ENCODE measurements at places on chromosomes 11 and 22.

DNA sequence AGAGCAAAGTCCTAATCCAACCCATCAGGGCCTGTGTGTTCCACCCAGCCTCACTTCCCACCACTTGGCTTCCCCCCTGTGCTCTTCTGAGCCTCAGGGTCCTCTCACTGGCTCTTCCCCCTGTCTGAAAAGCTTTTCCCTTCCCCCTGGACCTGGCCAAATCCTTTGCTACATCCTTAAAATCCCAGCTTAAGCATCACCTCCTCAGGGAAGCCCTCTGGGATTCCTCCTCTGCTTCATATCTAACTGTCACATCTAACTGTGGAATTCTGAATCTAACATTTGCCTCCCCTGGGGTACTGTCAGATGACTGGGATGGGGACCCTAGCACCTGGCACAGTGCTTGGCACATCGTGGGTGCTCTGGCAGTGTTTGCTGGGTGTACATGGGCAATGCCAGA, 985 bp downstream of the CACNA1I start:
- H3K4me3 ChIP-seq: no peak overlapping the region
- no peak for ATAC-seq
- no peak overlapping the region for H3K27ac ChIP-seq
- H3K36me3 ChIP-seq: no peaks in the 10 kb centered on the region
- H3K27me3 ChIP-seq: peaks cover 51% of the 10 kb centered on the region

DNA sequence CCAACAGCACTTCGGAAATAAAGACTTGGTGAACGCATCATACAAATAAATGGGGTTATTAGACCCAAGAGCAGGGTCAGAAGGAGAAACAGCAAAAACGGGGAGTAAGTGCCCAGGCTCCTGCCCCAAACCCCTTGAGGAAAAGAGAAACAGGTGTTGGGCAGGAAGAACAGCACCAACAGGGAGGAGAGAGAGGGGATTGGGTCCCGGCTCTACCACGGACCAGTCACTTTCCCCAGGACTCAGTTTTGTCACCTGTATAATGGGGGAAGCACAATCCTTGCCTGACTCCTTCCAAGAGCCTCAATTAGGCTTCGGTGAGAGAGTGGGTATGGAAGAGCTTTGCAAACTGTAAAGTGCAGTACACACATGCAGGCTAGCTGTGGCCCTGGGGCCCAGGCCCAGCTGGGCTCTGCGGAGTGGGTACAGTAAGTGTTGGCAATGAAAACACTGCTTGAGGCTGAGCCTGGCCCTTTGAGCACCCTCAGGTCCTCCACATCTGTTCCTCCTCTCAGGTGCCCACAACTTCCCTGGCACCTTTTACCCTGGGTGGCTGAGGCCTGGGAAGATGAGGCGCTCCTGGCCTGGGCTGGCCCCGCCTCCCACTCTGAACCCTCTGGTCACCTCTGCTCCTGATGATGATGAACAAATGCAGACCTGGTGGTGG, 8.9 kb downstream of the SLC29A2 start:
- no peak overlapping the region for H3K27ac ChIP-seq
- ATAC-seq: no peak
- H3K4me1 ChIP-seq: no peaks in the 10 kb centered on the region
- H3K36me3 ChIP-seq: no peaks in the 10 kb centered on the region
- no peak overlapping the region for H3K4me3 ChIP-seq
- no peaks in the 10 kb centered on the region for H3K27me3 ChIP-seq

- no peaks in the 10 kb centered on the region for H3K36me3 ChIP-seq
- H3K27ac ChIP-seq: no peak overlapping the region
- no peak overlapping the region for H3K4me3 ChIP-seq
- peaks cover 39% of the 10 kb centered on the region for H3K27me3 ChIP-seq
These were observed 2.0 kb upstream of the LAYN start for GRCh38 chr11:111538407-111539114.

DNA sequence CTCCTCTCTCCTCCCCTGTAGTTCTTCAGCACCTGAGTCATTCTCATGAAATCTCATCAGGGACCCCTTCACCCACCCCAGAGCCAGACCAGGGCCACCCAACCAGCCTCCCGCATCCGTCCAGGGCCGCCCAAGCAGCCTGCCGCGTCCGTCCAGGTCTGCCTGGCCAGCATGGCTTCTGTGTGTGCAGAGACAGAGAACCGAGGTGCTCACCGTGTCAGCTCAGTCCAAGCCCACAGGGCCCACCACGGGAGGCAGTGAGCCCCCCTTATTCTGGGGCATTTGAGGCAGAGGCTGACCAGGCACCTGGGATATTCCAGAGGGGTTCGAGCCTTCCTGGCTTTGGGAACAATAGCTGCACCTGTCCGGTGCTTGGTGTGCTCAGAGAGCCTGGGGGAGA, 1117.3 kb downstream of the BRD1 start:
- H3K4me3 ChIP-seq: no peak overlapping the region
- H3K36me3 ChIP-seq: no peaks in the 10 kb centered on the region
- no peak for ATAC-seq
- H3K27me3 ChIP-seq: peaks cover 19% of the 10 kb centered on the region
- H3K27ac ChIP-seq: no peak overlapping the region

DNA sequence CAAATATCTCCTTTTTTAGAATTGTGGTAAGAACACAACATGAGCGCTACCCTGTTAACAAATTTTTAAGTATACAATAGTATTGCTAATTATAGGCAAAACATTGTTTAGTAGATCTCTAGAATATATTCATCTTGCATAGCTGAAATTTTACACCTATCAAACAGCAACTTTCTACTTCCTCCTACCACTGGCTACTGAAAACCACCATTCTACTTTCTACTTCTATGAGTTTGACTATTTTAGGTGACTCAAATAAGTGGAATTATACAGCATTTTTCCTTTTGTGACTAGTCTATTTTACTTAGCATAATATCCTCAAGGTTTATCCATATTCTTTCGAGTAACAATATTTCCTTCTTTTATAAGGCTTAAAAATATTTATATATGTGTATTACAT, 128.4 kb downstream of the FAM76B start:
- H3K4me1 ChIP-seq: no peaks in the 10 kb centered on the region
- no peaks in the 10 kb centered on the region for H3K27me3 ChIP-seq
- H3K27ac ChIP-seq: no peak overlapping the region
- no peak for ATAC-seq
- no peaks in the 10 kb centered on the region for H3K36me3 ChIP-seq
- H3K4me3 ChIP-seq: no peak overlapping the region

- peaks cover 5% of the 10 kb centered on the region for H3K27me3 ChIP-seq
- H3K4me3 ChIP-seq: no peak overlapping the region
- H3K27ac ChIP-seq: no peak overlapping the region
- H3K36me3 ChIP-seq: no peaks in the 10 kb centered on the region
These were observed 10.3 kb upstream of the SPON1 start for GRCh38 chr11:13952221-13952620.

- no peak for ATAC-seq
- no peaks in the 10 kb centered on the region for H3K4me1 ChIP-seq
- H3K4me3 ChIP-seq: no peak overlapping the region
These were observed 88.5 kb downstream of the TENM4 start for GRCh38 chr11:79352349-79352703.

DNA sequence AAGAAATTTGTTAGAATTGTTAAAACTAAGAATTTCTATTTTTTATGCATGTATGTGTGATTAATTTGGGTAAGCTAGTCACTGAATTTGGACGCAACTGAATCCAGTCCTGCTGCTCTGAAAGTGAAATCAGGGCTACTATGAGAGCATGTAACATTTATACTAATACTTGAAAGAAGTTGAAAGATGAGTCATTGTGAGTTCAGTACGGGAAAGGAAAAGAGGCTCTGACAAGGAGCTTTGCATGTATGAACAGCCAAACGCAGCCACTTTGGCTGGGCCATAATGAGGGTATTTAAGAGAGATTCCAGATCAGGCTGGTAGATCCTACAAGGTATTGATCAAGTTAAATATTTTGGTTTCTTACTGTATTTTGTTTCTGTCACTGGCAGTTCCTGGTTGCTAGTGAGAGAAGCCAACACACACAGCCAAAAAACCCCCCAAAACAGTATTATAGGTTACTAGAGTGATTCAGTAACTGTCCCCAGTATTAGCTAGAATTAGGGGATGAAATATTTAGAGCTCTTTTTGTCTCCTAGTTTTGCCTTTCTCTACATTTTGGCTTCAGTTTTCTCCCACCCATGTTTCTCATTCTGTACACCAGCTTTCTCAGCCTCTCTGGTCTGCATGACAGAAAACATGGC, 14.1 kb downstream of the AASDHPPT start:
- H3K27ac ChIP-seq: no peak overlapping the region
- no peak overlapping the region for H3K4me3 ChIP-seq
- no peaks in the 10 kb centered on the region for H3K36me3 ChIP-seq
- no peaks in the 10 kb centered on the region for H3K27me3 ChIP-seq
- peaks cover 50% of the 10 kb centered on the region for H3K4me1 ChIP-seq

DNA sequence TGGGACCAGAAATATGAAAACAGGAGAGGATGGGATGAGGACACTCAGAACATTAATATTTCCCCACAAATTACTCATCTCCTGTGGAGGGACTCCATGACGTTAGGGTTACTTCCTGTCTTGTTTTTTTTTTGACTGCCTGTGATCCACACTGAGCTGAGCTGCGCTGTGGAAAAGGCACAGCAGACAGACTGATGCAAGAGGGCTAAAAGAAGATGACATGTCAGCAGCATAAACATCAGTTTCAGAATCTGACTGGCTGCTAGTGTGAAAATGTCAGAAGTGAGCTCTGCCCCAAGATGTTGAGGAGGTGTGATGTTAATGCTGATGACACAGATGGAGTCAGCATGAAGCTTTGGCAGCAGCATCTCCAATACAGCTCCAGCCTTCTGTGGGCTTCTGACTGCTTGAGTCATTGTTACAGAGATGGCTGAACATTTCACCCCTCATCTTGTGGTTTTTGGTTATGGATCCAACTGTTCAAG, 286.8 kb downstream of the BLID start:
- H3K36me3 ChIP-seq: no peaks in the 10 kb centered on the region
- H3K27ac ChIP-seq: peak overlapping the region; percentile 78
- H3K27me3 ChIP-seq: no peaks in the 10 kb centered on the region
- no peaks in the 10 kb centered on the region for H3K4me1 ChIP-seq
- no peak overlapping the region for H3K4me3 ChIP-seq

DNA sequence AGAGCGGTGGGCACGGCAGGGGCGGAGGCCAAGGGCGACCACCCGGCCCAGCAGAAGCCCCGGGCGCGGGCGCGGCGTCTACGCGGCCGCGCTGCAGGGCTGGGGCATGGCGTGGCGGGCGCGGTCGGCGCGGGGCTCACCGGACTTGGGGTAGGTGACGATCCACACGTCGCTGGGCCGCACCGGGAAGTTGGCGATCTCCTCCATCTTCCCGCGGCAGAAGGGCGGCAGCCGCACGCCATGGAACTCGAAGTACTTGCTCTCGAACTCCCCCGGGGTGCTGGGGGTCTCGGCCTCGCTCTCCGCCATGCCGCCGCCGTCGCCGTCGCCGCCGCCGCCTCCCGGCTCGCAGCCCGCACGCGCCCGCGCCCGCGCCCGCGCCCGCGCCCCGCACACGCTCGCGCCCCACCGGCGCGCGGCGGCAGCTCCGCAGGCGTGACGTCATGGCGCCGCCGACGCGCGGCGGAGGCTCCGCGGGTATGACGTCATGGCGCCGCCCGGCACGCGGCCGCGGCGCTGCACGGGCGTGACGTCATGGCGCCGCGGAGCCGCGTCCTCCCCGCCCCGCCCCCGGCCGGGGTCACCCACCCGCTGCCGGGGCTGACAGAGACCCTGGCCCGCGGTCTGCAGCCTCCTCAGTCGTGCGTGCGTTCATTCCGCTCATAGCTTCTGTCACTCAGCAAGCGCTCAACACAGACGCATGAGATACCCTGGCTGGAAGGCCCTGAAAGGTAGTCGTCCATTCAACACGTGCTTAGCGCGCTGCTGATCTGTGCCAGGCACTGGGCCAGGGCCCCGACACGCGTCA, at the start of gene SULT4A1:
TSS of gene SULT4A1 (minus strand) at position 440 of the 808 bp plus-strand sequence. CDS start at position 309, 131 bp downstream.
- H3K4me1 ChIP-seq: peaks cover 10% of the 10 kb centered on the region
- ATAC-seq: no peak
- peaks cover 93% of the 10 kb centered on the region for H3K27me3 ChIP-seq
- no peaks in the 10 kb centered on the region for H3K36me3 ChIP-seq
- no peak within 1 kb of the TSS for H3K4me3 ChIP-seq

DNA sequence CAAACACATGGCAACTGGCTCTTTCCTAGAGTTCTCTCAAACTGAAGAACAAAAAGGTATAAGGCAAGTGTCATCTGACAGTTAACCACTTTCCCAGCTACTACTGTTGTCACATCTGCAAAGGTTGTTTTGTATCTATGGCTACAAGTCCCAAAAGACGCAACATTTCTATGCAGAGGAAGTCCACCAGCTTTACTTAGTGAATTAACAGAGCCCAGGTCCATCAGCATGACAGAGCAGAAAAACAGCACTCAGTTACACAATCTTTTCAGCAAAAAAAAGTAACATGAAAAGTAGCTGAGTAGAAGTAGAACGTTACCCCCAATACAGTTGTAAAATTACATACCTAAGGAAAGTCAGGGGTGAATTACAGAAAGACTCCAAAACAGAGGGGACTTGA, 12.1 kb downstream of the CPSF7 start:
- H3K4me3 ChIP-seq: no peak overlapping the region
- no peaks in the 10 kb centered on the region for H3K27me3 ChIP-seq
- H3K4me1 ChIP-seq: no peaks in the 10 kb centered on the region
- no peak for ATAC-seq
- peak overlapping the region; percentile 17 for H3K27ac ChIP-seq
- peaks cover 100% of the 10 kb centered on the region for H3K36me3 ChIP-seq

DNA sequence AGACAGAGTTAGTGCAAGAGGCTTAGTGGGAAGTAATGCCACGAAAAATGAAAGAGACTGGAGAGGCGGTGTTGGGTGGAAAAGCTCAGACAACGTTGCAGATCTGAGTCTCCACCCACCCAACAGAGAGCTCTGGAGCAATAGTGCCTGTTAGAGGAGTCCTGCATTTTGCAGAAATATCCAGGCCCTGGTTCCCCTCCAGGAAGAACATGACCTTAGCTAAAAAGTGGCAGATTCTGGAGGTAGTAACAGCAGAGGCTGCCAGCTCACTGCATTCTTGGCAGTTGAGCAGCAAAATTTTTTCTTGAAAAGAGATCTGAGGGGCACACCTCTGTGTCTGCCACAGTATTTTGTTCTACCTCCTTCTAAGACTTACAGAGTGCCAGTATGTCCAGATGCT, 27.7 kb upstream of the BIRC3 start:
- no peaks in the 10 kb centered on the region for H3K36me3 ChIP-seq
- H3K4me3 ChIP-seq: no peak overlapping the region
- no peaks in the 10 kb centered on the region for H3K27me3 ChIP-seq

DNA sequence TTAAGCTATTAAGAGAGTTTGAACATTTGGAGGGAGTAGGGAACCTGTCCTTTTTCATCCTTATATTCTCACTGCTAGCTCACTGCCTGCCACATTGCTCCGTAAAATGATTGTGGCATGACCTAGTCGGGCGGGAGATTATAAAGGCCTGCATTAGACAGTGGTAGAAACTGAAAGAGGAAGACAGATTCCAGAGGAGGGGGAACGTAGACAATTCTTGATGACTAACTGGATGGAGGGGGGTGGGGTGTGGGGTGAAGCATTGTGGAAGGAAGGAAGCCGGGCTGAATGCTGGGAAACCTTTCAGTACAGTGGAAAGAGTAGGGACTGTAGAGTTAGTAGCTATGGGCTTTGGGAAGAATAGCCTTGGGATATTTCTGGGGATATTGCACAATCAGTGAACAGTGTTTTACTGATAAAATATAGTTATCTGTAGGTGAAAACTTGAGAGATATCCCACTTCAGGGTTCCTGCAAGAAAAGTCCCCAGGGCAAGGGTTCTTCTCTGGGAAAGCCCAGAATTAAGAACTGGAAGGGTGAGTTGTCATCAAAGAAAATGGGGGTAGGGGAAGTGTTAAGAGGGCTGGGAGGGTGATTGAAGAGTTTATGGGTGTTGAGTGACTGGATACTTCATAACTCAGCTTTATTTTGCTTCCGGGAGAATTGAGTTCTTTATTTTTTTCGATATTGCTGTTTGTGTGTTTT, 2.1 kb downstream of the MED15 start:
- H3K27me3 ChIP-seq: no peaks in the 10 kb centered on the region
- peak; percentile 81 for ATAC-seq
- H3K36me3 ChIP-seq: no peaks in the 10 kb centered on the region
- H3K4me1 ChIP-seq: peaks cover 5% of the 10 kb centered on the region
- H3K4me3 ChIP-seq: peak overlapping the region; percentile 89
- peak overlapping the region; percentile 97 for H3K27ac ChIP-seq

Measured in gastroesophageal sphincter (tissue), 4 donors.